ENCODE measurements at places on chromosomes 5 and 9. TPM values are rescaled to one million over a fixed set of nuclear protein-coding genes. Genes with fewer than 3 reads are reported as not detected.

DNA sequence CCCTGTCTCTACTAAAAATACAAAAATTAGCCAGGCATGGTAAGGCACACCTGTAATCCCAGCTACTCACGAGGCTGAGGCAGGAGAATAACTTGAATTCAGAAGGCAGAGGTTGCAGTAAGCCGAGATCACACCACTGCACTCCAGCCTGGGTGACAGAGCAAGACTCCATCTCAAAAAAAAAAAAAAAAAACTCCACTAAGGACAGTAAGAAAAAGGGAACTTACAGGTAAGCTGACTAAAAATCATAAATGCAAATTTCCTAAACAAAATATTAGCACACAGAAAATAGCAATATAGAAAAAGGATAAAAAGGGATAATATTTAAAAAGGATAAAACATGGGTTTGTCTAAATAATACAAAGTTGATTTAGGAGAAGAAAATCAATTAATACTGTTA lies 27.9 kb upstream of the HNRNPA0 start:
- no peak for DNase-seq

DNA sequence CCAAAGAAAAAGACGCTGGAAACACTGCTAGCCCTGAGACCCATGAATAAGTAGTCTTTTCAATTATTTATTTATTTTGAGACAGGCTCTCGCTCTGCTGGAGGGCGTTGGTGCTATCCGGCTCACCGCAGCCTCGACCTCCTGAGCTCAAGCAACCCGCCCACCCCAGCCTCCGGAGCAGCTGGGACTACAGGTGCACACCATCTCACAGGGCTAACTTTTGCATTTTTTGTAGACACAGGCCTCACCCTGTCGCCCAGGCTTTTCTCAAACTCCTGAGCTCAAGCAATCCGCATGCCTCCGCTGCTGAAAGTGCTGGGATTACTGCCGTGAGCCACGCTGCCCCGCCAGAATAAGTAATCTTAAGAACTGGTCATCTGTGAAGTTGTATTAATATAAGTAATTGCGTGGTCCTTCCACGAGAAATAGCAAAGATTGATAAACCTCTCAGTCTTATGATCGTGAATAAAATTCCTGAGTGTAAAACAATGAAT lies 1.6 kb downstream of the ANXA2R start:
- no peak for DNase-seq

GRCh38 chr5:95235439-95235982 lies 49.4 kb downstream of the MCTP1 start:
- no peak for DNase-seq

- DNase-seq: no peak
Observed at GRCh38 chr9:113598451-113598850, 134.9 kb downstream of the RGS3 start.

GRCh38 chr9:16155878-16156277 lies 603.0 kb downstream of the CCDC171 start:
- no peak for DNase-seq

GRCh38 chr5:30594331-30594730 lies 599.2 kb upstream of the CDH6 start:
- DNase-seq: no peak

DNA sequence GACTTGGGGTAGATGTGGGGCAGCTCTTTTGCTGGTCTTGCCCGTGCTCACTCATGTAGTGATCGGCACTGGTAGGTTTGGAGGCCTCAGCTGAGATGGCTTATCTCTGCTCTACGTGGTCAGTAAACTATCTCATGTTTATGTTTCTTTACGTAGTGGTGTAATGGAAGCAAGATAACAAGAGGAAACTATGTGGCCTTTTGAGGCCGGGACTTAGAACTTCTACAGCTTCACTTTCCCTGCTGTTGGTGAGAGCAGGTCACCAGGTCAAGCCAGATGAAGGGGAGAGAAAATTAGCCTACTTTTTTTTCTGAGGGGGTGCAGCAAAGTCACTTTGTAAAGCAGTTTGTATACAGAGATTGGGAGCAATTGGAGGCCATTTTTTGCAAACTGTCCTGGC lies 8.5 kb downstream of the FOCAD start:
- DNase-seq: no peak

GRCh38 chr5:68456756-68457217 lies 241.2 kb downstream of the PIK3R1 start:
- no peak for DNase-seq

- no peak for DNase-seq
Observed at GRCh38 chr5:139646912-139647505, 1.1 kb upstream of the CXXC5 start.

DNA sequence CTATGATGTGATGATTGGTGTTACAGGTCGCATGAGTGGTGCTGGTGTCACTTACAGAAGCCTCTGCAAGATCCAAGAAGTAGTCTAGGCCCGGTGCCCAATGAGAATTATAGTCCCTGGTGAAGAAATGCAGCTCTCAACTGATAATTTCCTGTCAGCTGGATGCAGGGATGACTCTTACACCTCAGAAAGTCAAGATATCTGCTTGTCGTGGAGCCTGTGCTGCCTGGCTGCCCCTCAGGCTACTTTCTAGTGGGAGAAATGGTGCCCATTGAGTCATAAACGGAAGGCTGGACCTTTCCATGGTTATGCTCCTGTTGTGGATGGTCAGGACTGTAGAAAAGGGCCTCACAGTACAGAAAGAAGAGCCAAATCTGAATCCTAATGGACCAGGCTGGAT lies 46.8 kb upstream of the NXNL2 start:
- DNase-seq: no peak

DNA sequence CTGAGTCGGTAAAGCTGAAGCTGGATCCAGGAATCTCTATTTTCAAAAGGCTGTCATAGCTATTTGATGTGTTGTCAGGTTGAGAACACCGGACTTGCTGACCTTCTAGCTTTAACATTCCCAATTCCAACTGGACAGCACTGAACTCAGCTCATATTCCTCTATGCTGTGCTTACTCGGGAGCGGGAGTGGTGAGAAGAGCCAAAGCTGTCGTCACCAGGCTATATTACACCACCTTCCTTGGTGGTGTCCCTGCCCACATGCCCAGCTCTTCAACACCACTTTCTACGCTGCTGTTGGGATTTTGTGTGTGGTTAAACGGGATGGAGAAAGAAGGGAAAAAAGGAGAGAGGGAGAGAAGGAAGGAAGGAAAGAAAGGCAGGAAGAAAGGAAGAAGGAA lies 653.6 kb downstream of the RAB3C start:
- no peak for DNase-seq

GRCh38 chr5:63131626-63132285 lies 553.1 kb downstream of the LRRC70 start:
- no peak for DNase-seq

GRCh38 chr5:131528682-131529081 lies 106.3 kb downstream of the RAPGEF6 start:
- no peak for DNase-seq

DNA sequence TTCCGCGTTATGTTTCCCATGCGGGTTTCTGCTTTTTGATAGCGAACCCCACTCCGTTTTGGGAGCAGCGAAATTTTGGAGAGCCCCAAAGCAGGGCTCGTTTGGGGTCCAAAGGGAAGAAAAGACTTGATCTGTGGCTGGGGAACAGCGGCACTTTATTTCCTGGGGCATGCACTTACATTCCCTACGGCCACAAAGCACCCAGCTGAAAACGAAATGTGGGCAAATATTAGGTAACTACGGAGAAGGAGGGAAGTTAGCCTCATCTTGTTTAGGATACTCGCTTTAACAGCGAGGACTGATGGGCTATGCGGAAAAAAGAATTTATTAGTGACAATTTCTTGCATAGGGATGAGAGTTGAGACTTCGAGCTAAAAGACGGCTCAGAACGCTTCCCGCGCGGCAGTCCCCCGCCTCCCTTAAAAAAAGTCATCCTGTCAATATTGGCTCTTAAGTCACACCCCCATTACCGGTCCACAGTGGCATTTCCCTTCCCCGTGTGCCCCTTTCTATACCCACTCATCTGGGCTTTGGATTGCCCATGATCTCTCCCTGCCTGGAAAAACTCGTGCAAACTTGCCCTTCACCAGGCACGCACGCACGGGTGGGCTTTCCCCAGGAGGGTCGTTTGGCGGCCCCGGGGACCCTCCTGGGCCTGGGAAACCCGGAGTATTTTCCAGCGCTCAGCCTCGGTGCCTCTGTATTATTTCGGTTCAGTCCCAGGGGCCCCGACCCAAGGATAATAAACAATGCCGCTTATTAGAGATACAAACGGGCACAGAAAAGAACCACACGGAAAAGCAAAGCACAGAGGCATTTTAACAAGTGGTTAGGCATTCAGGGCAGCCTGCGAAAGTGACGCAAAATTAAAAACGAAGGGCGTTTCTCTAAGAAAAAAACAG lies 35.8 kb upstream of the NFIB start:
- DNase-seq: no peak

The ZNF189 gene
- 31.0 TPM for total RNA-seq

The KIF12 gene
- 3.8 TPM for total RNA-seq

The LEAP2 gene
- total RNA-seq: 0.88 TPM

The MACROH2A1 gene
- 200 TPM for total RNA-seq

The PRLR gene
- total RNA-seq: 58.4 TPM

The GPR150 gene
- total RNA-seq: not detected

Data from uterus (tissue), 4 donors.